ENCODE measurements at places on chromosomes 1 and 21.

DNA sequence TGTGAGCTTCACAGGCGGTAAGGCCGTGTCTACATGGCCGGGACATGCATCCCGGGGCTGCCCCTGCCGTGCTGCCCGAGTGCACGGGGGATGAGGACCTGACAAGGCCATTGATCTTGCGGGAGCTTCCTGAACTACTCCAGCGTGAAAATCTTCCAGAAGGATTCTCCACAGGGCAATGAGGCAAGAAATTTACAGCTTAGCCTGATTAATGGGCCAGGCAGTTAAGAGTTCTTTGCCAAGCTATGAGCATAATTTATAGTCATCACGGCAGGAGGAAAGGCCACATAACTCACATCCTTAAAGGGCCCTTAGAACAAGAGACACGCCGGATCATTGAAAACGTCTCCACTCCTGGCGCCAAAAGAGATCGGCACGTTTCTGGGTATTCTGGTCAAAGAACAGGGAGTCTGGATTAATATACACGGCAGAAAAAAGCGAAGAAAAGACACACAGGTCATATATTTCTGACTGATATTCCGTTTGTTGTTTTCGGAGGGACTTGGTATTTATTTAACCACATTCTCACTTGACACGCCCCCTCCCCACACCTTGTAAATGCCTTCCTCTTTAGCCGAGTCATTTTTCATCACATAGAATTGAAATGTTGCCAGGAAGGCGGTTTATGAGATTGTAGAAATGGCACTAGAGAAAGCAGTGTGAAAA, 180.5 kb downstream of the DYRK1A start:
- DNase-seq: no peak

DNA sequence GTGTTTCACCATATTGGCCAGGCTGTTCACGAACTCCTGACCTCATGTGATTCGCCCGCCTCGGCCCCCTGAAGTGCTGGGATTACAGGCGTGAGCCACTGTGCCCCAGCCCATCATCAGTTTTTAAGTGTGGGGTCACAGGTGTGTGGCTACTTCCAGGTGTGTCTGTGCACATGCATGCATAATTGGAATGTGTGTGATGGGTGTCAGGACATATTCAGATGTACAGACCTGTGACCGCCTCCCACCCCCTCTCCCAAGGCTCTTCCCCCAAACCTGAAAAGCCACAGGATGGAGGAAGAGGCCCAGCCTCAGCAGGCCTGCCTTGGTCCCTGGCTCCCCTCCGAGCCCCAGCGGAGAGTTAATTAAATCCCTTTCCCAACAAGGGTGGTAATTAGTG, 37.3 kb upstream of the CSF3R start:
- DNase-seq: no peak

DNA sequence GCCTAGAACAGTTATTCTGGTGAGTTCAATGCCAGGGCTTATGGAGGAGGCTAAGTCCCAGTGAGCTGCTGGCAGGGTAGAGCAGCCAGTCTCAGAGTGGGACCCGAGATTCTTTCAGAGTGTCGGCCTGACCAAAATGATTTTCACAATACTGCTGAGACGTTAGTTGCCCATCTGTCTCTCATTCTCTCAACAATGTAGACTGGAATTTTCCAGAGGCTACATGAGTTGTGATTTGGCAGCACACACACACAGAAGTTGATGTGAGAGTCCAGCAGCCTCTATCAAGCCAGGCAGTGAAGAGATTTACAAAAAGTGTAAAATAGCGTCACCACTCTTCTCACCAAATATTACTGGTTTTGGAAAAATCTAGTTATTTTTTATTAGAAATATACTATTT, 21.7 kb downstream of the CACNA1S start:
- no peak for DNase-seq

- no peak for DNase-seq
Observed at GRCh38 chr1:71587961-71588360, 507.1 kb upstream of the ZRANB2 start.

DNA sequence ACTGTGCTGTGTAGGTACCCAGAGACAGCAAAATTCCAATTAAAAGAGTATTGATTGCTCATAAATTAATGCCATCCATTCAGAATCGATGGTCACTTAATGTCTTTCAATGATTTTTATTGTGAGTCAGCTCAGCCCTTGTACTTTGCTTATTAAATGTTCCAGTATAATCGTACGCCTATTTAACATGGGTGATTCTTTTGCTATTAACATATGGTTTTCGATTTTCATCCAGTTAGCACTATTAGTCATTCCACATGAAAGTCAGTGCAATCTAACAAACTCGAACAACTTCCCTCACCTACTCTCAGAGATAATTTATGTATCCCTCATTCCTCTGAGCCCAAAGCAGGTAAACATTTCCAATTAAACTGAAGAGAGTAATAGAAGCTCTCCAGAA, 109.6 kb upstream of the APP start:
- DNase-seq: no peak

DNA sequence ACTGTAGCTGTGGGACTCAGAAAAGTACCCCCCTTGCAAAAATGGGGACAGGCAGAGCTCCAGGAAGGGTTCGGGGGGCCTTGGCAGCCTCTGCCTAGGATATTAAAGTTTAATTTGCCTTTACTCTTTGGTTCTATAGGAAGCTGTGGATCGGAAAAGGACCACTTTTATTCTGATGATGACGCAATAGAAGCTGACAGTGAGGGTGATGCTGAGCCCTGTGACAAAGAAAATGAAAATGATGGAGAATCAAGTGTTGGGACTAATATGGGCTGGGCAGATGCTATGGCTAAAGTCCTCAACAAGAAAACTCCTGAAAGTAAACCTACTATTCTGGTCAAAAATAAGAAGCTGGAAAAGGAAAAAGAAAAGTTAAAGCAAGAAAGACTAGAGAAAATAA, 17.1 kb downstream of the RRP15 start:
- no peak for DNase-seq

Measured in stimulated activated CD8-positive, alpha-beta memory T cell treated with anti-CD3 and anti-CD28 coated beads, Interleukin-2, amount 100 ng/mL, for 48 hours (primary cell).